ENCODE measurements at places on chromosomes 4 and X.

DNA sequence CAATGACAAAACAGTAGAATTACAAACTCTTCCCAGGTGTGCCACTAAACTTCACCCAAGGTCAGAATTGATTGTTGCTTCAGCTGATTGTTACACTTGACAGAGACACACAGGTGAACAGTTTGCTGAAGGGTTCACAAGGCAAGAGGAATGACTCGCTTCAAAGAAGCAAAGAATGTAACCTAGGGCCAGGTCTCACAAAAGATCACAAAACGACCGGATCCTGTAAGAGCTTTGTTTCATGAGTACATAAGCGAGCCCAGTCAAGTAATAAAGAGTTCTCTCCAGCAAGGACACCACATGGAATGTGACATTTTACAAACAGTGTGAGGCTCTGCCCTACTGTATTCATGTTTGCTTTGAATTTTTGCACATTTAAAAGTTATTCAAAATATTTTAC lies 9.1 kb downstream of the LNX1 start:
- DNase-seq, result no peak

DNA sequence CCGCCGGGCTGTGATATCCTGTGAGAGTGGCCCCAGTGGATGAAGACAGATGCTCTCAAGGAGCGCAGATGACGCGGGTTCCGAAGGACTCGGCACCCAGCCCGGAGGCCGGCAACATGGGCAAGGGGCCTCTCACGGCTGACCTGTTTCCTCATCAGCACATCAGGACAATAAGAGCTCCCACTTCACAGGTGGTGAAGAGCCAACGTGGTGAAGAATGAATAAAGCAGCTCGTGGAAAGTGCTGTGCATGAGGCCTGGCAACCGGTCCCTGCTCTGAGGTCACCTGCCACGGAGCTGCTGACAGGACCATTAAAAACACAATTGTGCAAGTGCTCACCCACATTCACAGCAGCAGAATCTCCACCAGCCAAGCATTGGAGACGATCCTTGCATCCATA lies 22.9 kb downstream of the ABLIM2 start:
- no peak for DNase-seq

DNA sequence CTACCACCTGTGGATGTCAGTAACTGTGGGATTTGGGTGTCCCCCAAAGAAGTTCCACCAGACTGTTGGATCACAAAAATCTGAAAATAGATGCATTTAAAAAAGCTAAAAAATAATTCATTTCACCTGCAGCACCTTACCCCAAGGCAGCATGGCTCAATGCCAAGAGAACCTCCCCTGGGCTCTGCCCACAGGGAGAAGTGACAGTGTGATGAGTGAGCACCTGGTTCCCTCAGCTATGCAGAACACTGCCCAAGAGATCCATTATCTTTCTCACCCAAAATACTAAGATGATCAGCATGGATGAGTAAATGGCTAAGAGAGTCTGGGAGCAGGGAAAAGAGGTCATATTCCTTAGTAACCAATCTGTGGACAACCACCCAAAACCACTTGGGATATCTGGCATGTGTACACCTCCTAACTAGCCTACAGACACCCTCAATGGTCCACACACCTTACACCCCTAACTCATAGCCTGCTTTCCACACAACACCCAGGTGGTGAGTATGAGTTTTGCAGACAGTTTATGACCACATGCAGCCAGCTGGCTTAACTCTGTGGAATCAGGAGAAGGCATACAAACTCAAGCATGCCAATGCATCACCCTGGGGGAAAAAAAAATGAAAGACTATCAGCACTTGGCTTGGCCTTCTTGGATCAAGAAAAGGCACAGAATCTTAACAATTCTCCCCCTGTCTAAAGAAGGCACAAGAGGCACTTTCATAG lies 416.5 kb upstream of the SMIM31 start:
- DNase-seq, result no peak

- DNase-seq, result peak; percentile 79
Measured at GRCh38 chrX:153818571-153819383, 11.6 kb downstream of the PDZD4 start.

GRCh38 chr4:85381968-85382367 lies 93.0 kb upstream of the ARHGAP24 start:
- DNase-seq, result no peak

- no peak for DNase-seq
Measured at GRCh38 chr4:185771711-185772390, 40.1 kb downstream of the SORBS2 start.

GRCh38 chrX:101415180-101416145 lies 7.4 kb downstream of the HNRNPH2 start:
- DNase-seq, result peak; percentile 22

DNA sequence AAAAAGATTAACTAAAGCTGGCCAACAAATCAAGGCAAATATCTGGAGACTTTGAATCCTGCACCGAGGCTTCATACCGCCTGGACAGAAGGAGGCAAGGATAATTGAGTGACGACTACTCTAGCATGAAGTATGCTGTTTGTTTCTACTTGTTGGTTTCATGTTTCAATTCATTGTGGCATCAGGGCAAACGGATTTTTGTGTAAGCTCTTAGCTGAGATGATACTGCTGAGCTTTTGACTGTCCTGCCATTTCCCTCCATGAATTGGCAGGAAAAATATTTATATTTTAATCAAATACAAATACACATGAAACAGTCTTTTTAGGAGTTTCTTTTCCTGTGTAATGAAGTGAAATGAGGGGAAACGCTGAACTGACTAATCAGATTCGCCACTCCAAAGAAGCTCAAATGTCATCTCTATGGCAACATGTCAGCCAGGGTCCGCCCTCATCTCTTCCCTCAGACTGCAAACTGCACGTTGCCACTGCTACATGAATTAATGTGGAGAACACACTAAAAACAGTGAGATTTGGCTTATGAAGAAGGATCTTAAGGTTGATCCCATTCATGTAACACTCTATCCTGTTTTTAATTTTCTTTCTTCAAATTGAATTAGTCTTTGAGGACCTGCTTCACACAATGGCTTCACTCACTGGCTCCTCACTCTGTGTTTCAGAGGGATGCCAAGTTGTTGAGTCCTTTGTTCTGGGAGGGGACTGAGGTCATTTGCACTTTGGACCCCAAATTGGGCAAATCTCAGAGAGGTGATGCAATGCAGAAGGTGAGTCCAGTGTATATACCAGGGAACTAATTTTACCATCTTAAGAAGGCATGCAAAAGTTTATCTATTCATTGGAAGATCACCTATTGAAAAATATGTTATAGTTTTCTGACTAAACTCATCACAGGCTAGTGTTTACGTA lies 149.6 kb upstream of the MID1 start:
- no peak for DNase-seq

DNA sequence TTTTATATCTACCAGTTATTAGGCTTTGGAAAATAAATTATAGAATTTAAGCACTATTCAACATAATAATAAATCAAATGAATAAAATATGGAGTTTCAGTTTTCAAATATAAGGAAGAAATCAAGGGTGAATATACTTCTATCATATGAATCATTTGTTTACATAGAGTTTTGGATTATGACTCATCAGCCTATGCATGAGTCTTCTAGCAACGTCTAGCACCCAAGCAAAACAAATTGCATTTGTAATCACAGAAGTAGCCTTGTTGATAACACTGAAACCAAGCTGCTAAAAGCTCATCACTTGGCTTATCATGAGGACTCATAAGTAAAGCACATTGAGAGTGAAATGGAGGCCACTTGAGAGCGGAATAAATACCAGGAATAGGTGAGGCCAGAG lies 434.6 kb downstream of the PCDH11X start:
- no peak for DNase-seq

DNA sequence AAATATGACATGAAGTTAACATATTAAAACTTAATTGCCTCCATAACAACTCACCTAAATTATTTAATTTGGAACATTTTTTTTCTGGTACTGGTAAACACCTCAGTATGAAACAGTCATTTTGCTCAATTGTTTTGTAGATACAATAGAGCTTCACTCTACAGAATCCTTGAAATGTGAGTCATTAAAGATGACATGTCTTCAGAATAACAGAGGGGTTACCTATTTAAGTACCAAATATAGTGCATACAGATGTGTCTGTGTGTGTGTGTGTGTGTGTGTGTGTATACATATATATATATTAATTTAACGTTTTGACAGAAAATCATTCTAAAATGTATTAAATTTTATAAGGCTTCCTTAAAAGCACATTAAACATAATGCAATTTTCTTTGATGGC lies 297.6 kb downstream of the INPP4B start:
- no peak for DNase-seq

- peak; percentile 32 for DNase-seq
Measured at GRCh38 chr4:183618681-183619080, 40.3 kb downstream of the RWDD4 start.

DNA sequence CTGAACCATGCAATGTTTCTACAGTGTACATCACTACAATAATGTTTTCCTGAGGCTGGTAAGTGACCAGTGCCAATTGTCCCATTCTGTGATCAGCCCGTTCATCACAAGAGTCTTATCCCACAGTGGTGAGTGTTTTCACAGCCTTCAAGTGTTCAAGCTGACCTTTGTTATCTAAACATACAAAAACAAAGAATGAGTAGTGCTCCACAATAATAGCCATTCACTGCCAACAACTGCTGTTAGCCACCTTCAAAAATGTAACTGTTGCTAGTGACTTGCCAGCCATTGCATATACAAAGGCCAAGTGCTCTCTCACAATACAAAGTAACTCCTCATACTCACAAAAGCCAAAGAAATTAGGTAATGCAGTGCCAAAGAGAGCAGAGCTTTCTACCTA lies 1084.1 kb downstream of the FAM133A start:
- no peak for DNase-seq

DNA sequence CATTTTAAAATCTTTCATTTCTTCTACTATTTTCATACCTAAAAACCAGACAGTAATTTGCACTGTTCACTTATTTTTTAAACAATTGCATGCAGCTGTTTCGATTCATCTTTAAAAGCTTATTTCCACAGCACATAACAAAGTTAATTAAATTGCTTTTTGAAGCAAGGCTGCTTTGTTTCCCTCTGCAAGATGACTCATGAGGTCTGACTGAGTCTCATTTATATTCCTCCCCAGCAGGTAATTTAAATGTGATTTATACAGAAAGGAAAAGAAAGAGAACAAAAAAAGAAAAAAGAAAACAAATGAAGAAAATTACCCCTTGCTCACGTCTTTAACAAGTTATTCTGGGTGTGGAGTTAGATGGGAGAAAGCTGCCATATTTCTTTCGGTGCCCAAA lies 22.8 kb downstream of the VMA21 start:
- DNase-seq, result no peak

- DNase-seq, result no peak
Measured at GRCh38 chr4:123559955-123560871, 163.6 kb downstream of the SPRY1 start.

- no peak for DNase-seq
Measured at GRCh38 chr4:5874811-5875449, 18.0 kb downstream of the CRMP1 start.

DNA sequence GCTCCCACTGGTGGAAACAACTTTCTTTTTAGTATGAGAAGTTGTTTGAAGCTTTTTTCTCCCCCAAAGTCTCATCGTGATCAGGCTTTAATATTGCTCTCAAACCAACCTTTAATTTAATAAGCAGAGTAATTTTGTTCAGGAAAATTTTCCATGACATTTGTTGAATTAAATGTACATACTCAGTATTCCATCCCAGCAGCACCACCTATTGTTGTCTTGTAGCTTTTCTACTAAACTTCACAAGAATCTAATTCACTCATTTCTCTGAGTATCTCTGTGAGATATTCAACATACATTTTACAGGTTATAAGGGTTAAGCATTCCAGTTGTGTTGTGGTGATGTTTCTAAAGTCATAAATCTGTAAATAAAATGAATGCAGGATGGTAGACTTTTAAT lies 218.3 kb upstream of the HAND2 start:
- DNase-seq, result no peak

- DNase-seq, result peak; percentile 87
Measured at GRCh38 chr4:165493359-165493758, 114.6 kb downstream of the CPE start.

DNA sequence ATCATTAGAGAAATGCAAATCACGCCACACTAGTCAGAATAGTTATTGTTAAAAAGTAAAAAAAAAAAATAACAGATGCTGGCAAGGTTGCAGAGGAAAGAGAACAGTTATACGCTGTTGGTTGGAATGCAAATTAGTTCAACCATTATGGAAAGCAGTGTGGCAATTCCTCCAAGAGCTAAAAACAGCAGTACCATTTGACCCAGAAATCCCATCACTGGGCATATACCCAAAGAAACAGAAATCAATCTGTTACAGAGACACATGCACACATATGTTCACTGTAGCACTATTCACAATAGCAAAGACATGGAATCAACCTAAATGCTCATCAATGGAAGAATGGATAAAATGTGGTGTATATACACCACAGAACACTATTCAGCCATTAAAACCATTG lies 388.7 kb upstream of the FMR1 start:
- DNase-seq, result no peak

- no peak for DNase-seq
Measured at GRCh38 chrX:31506928-31507327, 435.1 kb upstream of the FTHL17 start.

DNA sequence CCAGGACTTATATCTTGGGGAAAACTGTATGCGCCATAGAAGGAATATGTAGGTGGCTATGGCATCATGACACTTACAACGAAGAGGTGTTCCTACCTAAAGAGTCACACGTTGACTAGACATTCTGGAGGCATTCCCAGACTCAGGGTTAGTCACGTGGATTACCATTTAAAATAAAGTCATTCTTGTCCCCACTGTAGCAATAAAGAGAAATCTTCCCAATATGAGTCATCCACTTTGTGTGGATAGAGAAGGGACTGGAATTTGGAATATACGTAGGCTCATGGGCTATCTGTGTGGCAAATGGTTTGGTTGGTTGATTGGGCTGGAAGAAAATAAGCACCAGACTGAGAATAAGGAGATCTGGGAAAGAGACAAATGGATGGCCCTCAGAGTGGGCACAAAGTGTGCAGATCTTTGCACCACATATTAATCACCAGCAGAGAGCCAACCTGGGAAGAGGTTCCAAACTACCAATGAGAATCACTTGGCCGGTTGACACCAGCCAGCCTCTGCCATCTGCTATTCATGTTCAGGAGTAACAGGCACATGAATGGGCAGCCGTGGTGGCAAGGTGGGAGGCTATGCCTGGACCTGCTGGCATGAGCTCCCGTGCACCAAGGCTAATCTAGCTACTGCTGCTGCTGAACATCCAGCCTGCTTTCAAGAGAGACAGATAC lies 41.0 kb downstream of the MTNR1A start:
- DNase-seq, result no peak

DNA sequence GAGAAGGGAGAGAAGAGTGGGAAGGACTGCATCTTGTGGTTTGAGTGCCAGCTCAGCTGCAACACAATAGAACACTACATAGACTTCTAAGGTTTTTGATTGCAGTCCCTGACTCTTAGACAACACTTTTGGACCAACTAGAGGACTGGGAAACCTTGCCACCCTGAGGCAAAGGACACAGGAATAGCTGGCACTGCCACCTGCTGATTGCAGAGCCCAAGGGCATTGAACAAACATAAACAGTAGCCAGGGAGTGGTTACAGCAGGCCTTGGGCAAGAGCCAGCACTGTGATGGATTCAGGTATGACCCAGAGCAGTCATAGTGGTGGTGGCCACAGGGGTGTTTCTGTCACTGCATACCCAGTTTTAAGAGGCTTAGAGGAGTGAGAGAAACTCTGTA lies 72.5 kb upstream of the CXorf51A start:
- DNase-seq, result no peak
